Fibroblast of skin of scalp (primary cell): ENCODE measurements at places on chromosomes 16 and 17.
A peak's percentile ranks its signal among the peaks of the same experiment; 100 is the strongest.

- peak; percentile 30 for DNase-seq
Measured at GRCh38 chr17:4849011-4849536, 15.9 kb downstream of the MINK1 start.

- peak; percentile 80 for DNase-seq
Measured at GRCh38 chr17:58006560-58006923, 504 bp downstream of the SRSF1 start.

DNA sequence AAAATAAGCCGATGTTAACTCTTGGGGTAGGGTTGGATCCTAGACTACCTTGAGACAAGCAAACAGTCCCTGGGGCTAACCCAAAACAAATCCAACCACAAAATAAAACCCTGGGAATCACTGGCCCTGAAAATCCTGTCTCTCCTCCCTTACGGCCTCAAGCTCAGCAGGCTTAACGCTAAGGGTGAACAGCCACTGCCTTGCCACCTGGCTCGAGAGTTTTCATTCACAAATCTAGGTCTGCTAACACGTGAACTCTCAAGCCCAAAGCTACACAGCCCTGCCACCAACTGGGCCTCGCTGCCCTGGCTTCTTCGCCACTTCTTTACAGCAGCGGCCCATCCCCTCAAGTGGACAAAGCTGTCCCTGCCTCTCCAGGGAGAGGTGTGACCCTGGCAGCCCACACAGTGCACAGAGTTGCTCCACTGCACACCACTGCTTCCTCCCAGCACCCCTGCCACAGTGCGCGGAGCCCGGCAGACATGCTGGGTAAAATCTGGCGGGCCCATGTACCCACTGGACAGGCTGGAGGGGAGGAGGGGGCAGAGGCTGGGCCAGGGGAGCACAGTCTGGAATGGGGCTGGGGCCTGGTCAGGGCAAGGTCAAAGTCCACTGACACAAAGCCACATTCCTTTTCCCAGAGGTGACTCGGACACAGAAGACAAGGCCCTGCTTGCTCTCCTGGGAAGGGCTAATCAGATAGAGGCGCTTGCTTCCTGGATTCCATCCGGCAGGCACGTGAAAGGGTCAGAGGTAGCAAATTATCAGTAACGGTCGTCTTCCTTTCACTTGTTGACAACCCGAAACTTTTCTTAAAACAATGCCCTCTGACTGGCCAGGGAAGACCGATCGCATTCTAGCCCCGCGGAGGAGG is 996 bp downstream of the PCYT2 start:
- no peak for DNase-seq

DNA sequence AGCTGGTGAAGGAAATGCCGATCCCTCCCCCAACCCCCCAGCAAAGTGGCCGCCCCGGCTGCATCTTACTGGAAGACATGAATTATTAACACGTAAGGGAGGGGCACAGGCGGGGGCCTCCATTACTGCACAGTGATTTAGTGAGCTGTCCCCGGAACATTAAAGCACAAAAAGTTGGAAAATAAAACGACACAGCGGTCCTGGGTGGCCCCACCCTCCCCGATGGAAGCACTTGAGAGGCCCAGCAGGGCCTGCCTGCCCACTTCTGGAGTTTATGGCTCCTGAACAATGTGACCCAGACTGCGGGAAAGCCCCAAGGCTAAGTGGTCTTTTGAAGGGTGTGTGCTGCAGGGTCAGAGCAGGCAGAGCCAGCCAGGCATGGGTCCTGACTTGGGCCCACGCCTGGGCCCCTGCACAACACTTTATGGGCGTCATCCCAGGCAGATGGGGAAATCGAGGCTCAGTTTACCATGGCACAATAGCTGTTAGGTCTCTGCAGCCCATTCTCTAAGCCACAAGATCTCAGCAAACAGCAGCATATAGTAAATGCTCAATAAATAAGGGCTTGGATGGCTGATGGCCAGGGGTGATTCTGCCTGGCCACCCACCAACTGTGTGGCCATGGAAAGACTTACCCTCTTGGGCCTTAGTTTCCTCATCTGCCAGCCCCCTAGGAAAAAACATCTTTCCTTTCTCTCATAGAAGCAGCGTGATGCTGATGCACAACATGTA is 22.8 kb downstream of the CCDC102A start:
- no peak for DNase-seq

DNA sequence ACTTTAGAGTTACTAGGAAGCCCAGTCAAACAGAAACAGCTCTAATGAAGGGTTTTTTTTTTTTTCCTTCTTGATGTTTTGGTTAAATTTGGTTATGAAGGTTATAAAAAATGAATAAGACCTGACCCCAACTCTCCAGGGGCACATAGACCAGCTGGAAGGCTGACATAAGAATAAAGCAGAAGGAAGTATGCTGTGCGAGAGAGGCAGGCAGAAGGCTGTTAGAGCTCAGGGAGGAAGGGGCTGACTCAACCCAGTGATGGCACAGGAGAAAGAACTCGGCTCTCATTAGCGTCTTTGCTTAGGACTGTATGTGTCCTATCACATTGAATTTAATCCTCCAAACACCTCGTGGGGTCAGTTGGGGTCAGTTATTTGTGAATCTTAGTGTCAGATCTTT is 474.6 kb downstream of the PMP22 start:
- peak; percentile 79 for DNase-seq

DNA sequence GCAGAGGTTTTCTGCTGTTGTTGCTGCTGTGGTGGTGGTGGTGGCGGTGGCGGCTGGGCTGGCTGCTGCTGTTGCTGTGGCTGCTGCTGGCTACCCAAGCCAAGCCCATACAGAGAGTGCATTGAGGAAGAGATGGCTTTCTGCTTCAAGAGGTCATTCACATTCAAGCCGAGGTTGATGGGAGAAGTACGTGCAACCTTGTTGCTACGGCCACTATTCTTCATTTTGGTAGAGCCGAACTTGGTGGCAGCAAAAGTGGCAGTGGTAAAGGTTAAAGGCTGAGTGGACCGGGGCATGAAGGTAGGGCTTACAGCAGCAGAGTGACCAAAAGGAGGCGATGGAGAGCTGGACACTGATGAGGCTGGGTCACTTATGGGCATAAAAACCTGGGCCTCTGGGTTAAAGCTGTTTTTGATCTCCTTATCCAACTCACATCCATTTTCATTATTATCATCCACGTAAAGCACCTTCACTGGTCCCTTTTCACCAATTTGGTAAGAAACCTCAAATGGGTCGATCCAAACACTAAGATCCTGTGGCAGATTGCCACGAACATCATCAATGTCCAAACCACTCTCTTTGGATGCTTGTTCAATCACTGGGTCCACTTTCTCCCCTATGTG is 2.8 kb downstream of the TOB1 start:
- no peak for DNase-seq

GRCh38 chr16:12323007-12323758 is 346.6 kb downstream of the SNX29 start:
- peak; percentile 14 for DNase-seq

DNA sequence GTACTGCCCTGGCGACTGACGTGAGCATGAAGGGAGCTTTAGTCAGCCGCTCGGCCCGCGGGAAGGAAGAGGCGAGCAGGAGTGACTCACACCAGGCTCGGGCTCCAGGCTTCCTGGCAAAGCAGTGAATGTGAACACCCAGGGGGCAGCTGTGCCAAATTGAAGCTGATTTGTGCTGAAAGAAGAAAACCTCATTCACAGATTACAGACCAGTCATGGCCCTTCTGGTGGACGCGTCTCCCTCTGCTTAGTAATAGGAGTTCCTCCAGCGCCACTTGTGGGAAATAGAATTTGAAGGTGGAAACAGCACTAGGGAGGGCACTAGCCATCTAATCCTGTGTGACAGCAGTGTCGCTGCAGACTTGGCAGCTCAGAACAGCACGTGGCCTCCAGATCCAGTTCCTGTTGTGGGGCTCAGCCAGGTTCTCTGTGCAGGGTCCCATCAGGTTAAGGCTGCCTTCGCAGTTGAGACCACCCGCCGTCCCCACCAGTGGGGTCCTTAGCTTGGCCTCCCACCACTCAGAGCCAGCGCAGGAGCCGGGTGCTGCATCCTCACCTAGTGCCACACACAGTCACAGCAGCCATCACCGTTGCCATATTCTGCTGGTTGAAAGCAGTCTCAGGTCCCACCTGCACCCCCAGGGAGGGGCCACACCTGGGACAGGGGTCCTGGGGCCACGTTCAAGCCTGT is 164.5 kb upstream of the CHMP6 start:
- peak; percentile 93 for DNase-seq

- no peak for DNase-seq
Measured at GRCh38 chr17:76130473-76130872, 10.6 kb downstream of the FOXJ1 start.

DNA sequence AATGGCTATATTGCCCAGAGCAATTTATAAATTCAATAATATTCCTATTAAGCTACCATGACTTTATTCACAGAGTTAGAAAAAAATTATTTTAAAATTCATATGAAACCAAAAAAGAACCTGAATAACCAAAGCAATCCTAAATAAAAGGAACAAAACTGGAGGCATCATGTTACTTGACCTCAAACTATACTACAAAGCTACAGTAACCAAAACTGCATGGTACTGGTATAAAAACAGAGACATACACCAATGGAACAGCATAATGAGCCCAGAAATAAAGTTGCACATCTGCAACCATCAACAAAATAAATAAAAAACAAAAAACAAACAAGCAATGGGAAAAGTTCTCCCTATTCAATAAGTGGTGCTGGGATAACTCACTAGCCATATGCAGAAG is 203.2 kb downstream of the RGS9 start:
- DNase-seq = no peak

- no peak for DNase-seq
Measured at GRCh38 chr17:47057830-47058229, 78.8 kb upstream of the RPRML start.

DNA sequence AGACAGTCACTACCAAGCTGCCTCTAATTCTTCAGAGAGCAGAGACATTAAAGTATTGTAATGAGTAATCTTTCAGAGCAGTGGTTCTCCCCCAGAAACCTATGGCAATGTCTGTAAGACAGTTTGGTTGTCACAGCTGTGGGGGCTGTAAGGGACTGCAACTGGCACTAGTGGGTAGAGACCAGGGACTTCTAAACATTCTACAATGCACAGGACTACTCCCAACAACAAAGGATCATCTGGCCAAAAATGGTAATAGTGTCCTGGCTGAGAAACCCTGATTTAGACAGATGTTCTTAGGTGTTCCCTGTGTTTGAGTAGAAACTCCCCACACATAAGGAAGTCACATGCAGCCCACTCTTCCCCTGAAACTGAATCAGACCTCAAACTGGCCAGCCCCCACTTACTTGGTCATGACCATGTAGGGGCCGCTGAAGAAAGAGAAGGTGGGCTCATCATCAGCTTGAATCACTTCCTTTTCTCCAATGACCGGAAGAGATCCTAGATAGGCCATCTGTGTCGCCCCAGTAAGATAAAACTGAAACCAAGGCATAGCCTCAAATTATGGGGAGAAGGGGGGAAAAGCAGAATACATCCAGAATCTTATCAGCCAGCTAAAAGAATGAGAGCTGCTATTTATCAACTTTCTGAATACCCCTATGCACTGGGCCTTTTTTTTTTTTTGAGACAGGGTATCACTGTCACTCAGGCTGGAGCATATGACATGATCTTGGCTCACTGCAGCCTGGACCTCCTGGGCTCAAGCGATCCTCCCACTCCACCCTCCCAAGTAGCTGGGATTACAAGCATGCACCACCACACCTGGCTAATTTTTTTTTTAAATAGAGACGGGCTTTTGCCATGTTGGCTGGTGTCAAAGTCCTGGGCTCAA is 75.8 kb downstream of the TEX14 start:
- no peak for DNase-seq

GRCh38 chr16:2690852-2691251 is 8.5 kb downstream of the KCTD5 start:
- DNase-seq = no peak

GRCh38 chr16:70428178-70428998 is 10.5 kb downstream of the ST3GAL2 start:
- peak; percentile 92 for DNase-seq

DNA sequence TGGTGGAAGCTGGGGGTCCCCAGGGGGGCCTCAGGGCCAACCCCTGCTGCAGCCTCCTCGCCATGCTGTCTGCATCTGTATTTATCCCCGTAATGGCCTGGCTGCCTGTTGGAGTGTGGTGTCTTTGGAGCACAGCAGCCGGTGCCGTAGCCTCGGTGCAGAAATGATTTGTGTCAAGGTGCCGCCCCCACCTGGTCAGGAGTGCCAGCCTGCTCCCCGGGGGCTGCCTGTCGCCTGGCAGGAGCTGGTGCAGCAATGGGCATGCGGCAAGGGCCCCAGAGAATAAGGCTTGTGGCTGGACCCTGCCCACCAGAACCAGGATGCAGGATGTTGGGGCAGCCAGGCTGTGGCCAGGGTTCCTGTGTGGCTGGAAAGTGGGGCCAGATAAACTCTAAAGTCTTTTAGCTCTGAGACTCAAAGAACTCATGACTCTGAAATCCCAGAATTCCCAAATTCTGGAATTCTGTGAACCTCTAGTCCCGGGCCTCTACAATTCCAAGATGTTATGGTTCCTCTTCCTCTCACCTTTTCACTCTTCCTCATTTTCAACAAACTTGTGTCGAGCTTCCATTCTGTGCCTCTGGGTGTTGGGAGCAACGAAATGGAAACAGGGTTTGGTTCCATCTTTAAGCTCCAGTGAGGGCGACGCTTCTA is 5.9 kb downstream of the CPNE2 start:
- no peak for DNase-seq

DNA sequence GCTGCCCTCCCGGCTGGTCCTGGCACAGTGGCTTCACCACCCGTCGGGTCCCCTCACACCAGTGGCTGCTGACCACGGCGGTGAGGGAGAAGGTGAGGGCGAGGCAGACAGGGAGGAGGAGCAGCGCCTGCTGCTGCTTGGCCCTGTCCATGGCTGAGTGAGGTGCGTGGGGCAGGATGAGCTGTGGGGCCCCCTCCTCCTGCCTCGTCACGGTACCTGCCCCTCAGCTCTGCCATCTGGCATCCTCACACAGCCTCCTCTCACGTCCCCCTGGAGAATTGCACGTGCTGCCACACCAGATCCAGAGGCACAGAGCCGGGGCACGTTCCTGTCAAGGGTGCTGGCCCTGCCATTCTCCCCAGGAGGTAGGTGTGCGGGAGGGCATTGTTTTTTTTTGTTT is at the start of gene GSG1L2:
GSG1L2 (minus strand) TSS at position 159 of the 400 bp plus-strand sequence; CDS start at position 151, 8 bp downstream.
- no peak for DNase-seq

DNA sequence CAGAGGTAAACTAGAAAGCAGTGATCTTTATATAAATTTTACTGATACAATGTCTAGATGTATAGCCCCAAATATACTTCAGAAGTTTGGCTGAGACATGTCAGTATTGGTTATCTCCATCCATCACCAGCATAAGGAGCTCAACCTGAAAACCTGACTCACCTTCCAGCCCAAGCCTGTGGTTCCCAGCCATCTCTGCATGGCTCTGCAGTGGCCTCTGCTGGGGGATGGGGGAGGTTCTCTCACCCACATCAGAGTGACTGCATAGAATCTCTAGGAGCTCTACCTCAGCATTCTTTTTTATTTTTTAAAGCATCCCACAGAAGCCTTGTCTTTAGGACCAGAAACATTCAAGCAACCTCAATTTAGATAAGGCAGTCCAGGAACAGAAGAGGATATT is 27.3 kb downstream of the USP7 start:
- DNase-seq = peak; percentile 50
